CD4-positive, alpha-beta T cell treated with Interleukin-4 for 4 hours (primary cell): ENCODE measurements at places on chromosomes 2 and 18.

DNA sequence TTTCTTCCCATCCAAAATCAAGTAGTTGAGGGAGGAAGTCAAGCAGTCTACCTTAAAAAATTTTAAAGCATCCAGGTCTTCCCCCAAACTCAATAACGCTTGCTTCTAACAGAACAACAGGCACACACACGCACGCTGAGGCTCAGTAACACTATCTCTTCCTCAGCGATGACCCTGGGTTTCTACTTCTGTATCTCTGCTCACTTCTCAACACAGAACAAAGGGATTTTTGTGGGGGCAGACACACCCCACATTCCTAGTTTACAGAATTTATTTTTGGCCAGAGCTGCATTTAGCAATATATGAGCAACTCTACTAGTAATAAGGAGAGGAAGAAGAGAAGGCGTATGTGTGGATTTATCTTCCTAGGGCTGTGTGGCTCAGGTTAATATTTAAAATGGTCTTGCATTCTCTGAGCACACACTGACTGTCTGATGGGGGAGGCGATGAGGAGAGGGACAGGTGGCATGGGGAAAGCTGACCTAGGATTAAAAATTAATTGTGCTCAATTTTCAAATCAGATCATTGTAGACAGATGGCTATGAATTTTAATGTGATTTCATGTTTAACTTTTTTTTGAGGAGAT is 71.3 kb upstream of the PPM1B start:
- DNase-seq: no peak

- no peak for DNase-seq
Observed at GRCh38 chr2:239644011-239644410, 243.2 kb upstream of the HDAC4 start.

DNA sequence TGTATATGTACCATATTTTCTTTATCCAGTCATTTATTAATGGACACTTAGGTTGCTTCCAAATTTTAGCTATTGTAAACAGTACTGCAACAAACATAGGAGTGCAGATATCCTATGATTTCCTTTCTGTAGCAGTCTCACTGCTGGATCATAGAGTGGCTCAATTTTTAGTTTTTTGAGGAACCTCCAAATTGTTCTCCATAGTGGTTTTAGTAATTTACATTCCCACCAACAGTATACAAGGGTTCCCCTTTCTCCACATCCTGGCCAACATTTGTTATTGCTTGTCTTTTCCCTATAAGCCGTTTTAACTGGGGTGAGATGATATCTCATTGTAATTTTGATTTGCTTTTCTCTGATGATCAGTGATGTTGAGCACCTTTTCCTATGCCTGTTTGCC is 114.3 kb downstream of the TMEM17 start:
- no peak for DNase-seq

DNA sequence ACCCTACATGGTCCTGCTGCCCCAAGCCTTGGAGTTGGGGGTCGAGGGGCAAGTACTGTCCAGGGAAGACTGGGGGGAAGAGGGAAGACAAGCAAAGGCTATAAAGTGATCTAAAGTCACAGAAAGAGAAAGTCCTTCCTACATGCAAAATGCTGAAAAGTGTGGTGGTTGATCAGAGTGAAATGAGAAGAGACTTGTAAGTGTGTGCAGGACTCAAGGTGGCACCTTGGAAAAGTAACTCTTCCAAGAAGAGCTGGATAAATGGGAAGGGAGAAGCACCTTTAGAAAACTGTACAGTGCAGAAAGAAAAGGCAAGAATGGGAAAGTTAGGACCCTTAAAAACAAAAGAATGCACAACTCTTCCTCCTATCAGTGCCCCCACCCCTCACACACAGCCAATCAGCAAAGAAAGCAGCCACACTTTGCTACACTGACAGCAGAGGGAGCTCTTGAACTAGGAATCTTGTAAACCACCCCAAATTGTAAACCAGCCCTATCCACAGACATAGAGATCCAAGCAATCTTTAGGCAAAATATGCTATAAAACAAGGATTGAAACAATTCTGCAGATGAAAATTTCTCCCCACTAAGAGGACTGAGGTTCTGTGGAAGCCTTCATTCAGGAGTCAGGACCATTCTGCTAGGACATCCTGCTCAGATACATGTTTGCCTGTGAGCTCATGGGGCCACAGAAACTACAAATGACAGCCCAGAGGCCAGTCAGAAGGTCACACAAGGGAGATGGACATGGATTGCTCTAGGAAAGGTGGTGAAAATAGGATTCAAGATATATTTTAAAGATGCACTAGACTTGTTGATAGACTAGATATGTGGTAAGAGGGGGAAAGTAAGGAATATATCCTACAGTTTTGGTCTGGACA is 146.4 kb downstream of the FTCDNL1 start:
- peak; percentile 27 for DNase-seq

DNA sequence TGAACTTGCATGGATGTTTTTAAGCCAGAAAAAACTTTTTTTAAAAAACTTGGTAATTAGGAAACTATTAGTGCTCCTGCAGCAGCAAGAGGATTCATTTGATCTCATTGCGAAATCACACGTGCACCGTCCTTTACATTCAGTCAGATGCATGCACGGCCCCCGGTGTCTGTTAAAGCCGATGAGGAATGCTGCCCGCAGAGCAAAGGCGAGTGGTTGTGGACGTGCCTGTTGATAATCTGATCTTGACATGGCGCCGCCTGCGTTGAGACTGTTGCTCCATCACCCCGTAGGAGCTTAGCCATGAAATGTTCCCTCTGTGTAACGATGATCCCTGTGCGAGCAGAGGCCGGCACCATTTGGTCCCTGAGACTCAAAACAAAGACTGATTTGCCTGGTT is 300.0 kb downstream of the GBX2 start:
- no peak for DNase-seq

DNA sequence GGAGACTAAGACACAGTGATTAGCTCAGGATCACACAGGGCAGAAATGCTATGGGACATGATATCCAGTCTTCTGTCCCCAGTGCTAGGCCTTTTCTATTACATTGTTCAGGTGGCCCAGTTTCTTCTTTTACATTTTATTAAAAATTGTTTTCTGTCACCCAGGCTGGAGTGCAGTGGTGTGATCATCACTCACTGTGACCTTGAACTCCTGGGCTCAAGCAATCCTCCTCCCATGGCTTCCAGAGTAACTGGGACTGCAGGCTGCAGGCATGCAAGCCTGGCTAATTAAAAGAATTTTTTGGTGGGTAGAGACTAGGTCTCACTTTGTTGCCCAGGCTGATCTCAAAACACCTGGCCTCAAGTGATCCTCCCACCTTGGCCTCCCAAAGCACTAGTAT is 15.4 kb downstream of the PDK1 start:
- no peak for DNase-seq

GRCh38 chr2:99181624-99182000 is 628 bp downstream of the MRPL30 start:
- no peak for DNase-seq

GRCh38 chr2:43055985-43056384 is 170.4 kb downstream of the ZFP36L2 start:
- DNase-seq: no peak
